Effector memory CD4-positive, alpha-beta T cell (primary cell): ENCODE measurements at places on chromosomes 6 and 20.

- no peak for DNase-seq
- no peak overlapping the region for H3K4me3 ChIP-seq
- no peak overlapping the region for H3K27ac ChIP-seq
- H3K36me3 ChIP-seq = no peaks in the 10 kb centered on the region
- H3K4me1 ChIP-seq = no peaks in the 10 kb centered on the region
Measured at GRCh38 chr6:75334266-75335040, 49.9 kb upstream of the TMEM30A start.

DNA sequence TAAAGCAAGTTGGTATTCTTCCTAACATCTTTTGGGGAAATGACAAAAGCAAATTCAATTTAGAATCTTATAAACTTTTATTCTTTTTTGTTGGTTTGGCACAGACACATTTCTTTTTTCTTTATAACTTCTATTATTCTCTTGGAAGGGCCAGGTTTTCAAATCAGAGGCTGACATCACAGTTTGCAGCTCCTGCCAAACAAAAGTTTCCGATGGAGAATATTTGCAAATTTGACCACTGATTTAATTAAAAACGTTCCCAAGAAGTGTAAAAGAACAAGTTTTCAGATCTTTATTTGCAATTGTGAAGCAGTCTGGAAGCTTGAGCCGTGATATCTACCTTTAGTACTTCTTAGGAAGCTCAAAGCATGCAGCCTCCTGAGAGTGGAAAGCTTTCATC lies 53.8 kb upstream of the CD83 start:
- no peaks in the 10 kb centered on the region for H3K4me1 ChIP-seq
- no peak for DNase-seq
- no peak overlapping the region for H3K4me3 ChIP-seq
- H3K27ac ChIP-seq = no peak overlapping the region

- H3K27ac ChIP-seq = no peak overlapping the region
- H3K36me3 ChIP-seq = no peaks in the 10 kb centered on the region
- no peaks in the 10 kb centered on the region for H3K4me1 ChIP-seq
- DNase-seq = no peak
- no peaks in the 10 kb centered on the region for H3K27me3 ChIP-seq
- no peak overlapping the region for H3K4me3 ChIP-seq
Measured at GRCh38 chr6:116983375-116983774, 106.3 kb downstream of the RFX6 start.

- no peak for DNase-seq
- H3K4me1 ChIP-seq = no peaks in the 10 kb centered on the region
- no peak overlapping the region for H3K27ac ChIP-seq
- H3K27me3 ChIP-seq = no peaks in the 10 kb centered on the region
- H3K4me3 ChIP-seq = no peak overlapping the region
Measured at GRCh38 chr6:128500014-128500413, 20.4 kb downstream of the PTPRK start.

DNA sequence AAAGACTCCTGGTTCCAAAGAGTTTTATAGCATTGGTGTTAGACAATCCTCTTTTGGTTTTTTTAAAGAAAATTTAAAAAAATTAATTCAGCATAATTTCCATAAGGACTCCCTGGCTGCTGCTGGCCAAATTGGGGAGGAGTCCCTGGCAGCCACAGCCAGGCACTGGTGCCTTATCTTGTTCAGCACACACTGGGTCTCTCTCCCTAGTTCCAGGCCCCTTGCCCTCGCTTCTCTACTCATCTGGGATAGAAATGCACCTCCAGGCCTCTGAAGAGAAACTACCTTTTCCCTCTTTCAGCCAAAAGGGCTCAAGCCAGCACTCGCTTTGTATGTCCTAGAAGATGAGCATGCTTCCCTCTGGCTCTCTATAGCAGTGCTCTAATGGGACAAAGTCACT lies 13.4 kb upstream of the MAPK13 start:
- DNase-seq = no peak
- no peak overlapping the region for H3K27ac ChIP-seq
- peaks cover 67% of the 10 kb centered on the region for H3K4me1 ChIP-seq

- H3K4me3 ChIP-seq = peak overlapping the region; percentile 37
- no peak for DNase-seq
- H3K27me3 ChIP-seq = no peaks in the 10 kb centered on the region
- H3K27ac ChIP-seq = no peak overlapping the region
Measured at GRCh38 chr6:35048031-35048613, 93.0 kb downstream of the TCP11 start.

GRCh38 chr20:31560094-31560745 lies 44.9 kb upstream of the ID1 start:
- no peak overlapping the region for H3K4me3 ChIP-seq
- no peaks in the 10 kb centered on the region for H3K27me3 ChIP-seq
- peak; percentile 48 for DNase-seq
- H3K4me1 ChIP-seq = peaks cover 8% of the 10 kb centered on the region
- no peak overlapping the region for H3K27ac ChIP-seq

GRCh38 chr6:163438940-163439335 lies 24.4 kb downstream of the QKI start:
- H3K4me1 ChIP-seq = peaks cover 5% of the 10 kb centered on the region
- no peak overlapping the region for H3K27ac ChIP-seq
- H3K27me3 ChIP-seq = no peaks in the 10 kb centered on the region
- no peaks in the 10 kb centered on the region for H3K36me3 ChIP-seq
- no peak overlapping the region for H3K4me3 ChIP-seq
- DNase-seq = peak; percentile 13

- H3K27ac ChIP-seq = no peak overlapping the region
- peaks cover 5% of the 10 kb centered on the region for H3K36me3 ChIP-seq
- H3K27me3 ChIP-seq = no peaks in the 10 kb centered on the region
- peaks cover 8% of the 10 kb centered on the region for H3K4me1 ChIP-seq
- H3K4me3 ChIP-seq = no peak overlapping the region
Measured at GRCh38 chr6:15421945-15422733, 176.3 kb downstream of the JARID2 start.

GRCh38 chr20:21326700-21327099 lies 23.6 kb downstream of the XRN2 start:
- peaks cover 14% of the 10 kb centered on the region for H3K36me3 ChIP-seq
- H3K27me3 ChIP-seq = no peaks in the 10 kb centered on the region
- no peaks in the 10 kb centered on the region for H3K4me1 ChIP-seq
- no peak overlapping the region for H3K4me3 ChIP-seq

- H3K36me3 ChIP-seq = no peaks in the 10 kb centered on the region
- H3K4me3 ChIP-seq = no peak overlapping the region
- peaks cover 13% of the 10 kb centered on the region for H3K27me3 ChIP-seq
Measured at GRCh38 chr20:36155991-36156390, 1.5 kb downstream of the EPB41L1 start.

GRCh38 chr6:53179961-53180651 lies 31.5 kb upstream of the GCM1 start:
- no peaks in the 10 kb centered on the region for H3K36me3 ChIP-seq
- peak; percentile 6 for DNase-seq
- no peak overlapping the region for H3K27ac ChIP-seq
- H3K4me1 ChIP-seq = no peaks in the 10 kb centered on the region

- DNase-seq = peak; percentile 37
- no peak overlapping the region for H3K27ac ChIP-seq
- no peaks in the 10 kb centered on the region for H3K36me3 ChIP-seq
- peak overlapping the region; percentile 25 for H3K4me3 ChIP-seq
Measured at GRCh38 chr6:32664827-32665362, 1.6 kb downstream of the HLA-DQB1 start.

DNA sequence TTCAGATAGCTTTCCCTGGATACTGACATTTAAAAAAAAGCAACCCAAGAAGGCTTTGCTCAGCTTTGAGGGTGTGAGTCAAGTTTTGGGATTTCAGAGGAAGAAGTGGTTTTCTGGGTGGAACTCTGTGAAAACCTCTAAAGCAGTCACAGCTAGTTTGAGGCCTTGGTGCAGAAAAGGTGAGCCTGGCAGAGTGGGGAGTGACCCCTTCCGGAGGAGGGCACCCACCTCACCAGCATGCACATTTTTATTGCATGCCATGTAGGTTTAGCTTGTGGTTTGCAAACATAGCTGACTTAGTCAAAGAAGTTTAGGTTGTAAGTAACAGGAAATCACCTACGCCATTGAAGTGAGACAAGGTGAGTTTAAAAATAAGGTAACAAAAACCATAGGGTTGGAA lies 146.8 kb upstream of the PMEPA1 start:
- no peaks in the 10 kb centered on the region for H3K4me1 ChIP-seq
- no peak for DNase-seq
- H3K27ac ChIP-seq = no peak overlapping the region
- no peaks in the 10 kb centered on the region for H3K36me3 ChIP-seq
- H3K4me3 ChIP-seq = no peak overlapping the region
- H3K27me3 ChIP-seq = no peaks in the 10 kb centered on the region

DNA sequence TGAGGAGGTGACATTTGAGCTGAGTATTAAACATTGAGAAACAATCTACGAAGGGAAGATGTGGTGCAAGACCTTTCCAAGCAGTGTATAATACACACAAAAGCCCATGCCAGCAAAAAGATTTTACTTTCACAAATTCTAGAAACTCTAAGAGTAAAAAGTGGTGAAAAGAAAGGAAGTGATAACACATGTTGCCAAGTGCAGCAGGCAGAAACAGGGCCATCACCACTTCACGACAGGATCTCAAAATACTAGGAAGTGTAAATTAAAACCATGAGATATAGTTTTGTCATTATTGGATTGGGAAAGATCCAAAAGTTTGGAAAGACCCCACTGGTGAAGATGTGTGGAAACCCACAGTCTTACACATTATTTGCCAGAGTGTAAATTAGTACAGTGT lies 1.7 kb upstream of the ENTPD6 start:
- H3K4me1 ChIP-seq = peaks cover 14% of the 10 kb centered on the region
- H3K36me3 ChIP-seq = no peaks in the 10 kb centered on the region
- no peak overlapping the region for H3K27ac ChIP-seq
- DNase-seq = no peak
- no peak overlapping the region for H3K4me3 ChIP-seq

GRCh38 chr6:109834595-109835437 lies 143.3 kb upstream of the GPR6 start:
- no peaks in the 10 kb centered on the region for H3K4me1 ChIP-seq
- no peak for DNase-seq
- H3K4me3 ChIP-seq = no peak overlapping the region
- no peak overlapping the region for H3K27ac ChIP-seq
- no peaks in the 10 kb centered on the region for H3K27me3 ChIP-seq
